Spleen (tissue), 13 donors: ENCODE measurements at places on chromosomes 2 and 18. TPM values are rescaled to one million over a fixed set of nuclear protein-coding genes. Genes with fewer than 3 reads are reported as not detected.

DNA sequence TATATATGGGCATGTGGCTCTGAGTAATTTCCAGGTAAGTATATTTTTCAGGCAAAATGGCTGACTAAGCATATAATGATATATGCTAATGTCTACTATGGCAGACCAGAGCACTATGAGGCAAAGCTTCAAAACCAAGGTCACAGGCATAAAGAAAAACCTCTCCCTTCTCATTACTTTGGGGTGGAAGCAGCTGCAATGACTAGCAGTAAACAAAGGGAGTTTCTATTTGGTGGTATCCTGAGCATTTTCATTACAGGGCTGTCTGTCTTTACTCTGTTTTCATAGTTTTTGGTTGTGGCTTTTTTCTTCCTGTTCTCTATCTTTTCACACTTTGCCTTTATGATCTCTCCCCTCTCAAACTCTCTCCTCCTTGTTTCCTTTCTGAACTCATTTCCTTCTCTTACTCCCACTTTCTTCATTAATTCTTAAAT lies 15.6 kb downstream of the PDE6D start:
- no peak for DNase-seq

DNA sequence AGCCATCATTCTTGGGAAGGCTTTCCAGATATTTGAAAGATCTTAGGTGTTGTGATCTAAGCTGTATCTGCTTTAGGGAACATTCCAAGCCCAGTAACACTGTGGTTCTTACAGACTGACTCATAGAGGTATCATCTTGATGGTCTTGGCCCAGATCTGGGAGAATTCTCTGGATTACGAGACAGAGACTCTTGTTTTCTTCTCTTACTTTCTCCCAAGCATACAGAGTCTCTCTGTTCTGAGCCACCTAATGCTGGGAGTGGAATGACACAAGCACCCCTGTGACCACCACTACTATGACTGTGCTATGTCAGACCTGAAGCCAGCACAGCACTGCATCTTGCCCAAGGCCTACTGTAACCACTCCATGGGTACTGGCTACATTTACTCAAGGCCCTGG lies 81.0 kb upstream of the EPAS1 start:
- no peak for DNase-seq

GRCh38 chr2:172172513-172173173 lies 69.9 kb upstream of the DLX2 start:
- DNase-seq, result peak; percentile 92

GRCh38 chr2:529424-529823 lies 147.8 kb downstream of the TMEM18 start:
- DNase-seq, result no peak

GRCh38 chr2:37705191-37705590 lies 33.7 kb upstream of the CDC42EP3 start:
- DNase-seq, result no peak

- no peak for DNase-seq
These were observed 248.4 kb downstream of the FHOD3 start for GRCh38 chr18:36545821-36546427.

GRCh38 chr2:101763496-101764333 lies 66.2 kb downstream of the MAP4K4 start:
- DNase-seq, result no peak

The IL1RL1 gene
- 2.0 TPM for total RNA-seq

The LIMS2 gene
- total RNA-seq, result 76.3 TPM

The NEU4 gene
- not detected for total RNA-seq
